ENCODE measurements at places on chromosomes 11 and 22.

- no peak for DNase-seq
Measured at GRCh38 chr22:24847490-24847889, 41.5 kb downstream of the SGSM1 start.

DNA sequence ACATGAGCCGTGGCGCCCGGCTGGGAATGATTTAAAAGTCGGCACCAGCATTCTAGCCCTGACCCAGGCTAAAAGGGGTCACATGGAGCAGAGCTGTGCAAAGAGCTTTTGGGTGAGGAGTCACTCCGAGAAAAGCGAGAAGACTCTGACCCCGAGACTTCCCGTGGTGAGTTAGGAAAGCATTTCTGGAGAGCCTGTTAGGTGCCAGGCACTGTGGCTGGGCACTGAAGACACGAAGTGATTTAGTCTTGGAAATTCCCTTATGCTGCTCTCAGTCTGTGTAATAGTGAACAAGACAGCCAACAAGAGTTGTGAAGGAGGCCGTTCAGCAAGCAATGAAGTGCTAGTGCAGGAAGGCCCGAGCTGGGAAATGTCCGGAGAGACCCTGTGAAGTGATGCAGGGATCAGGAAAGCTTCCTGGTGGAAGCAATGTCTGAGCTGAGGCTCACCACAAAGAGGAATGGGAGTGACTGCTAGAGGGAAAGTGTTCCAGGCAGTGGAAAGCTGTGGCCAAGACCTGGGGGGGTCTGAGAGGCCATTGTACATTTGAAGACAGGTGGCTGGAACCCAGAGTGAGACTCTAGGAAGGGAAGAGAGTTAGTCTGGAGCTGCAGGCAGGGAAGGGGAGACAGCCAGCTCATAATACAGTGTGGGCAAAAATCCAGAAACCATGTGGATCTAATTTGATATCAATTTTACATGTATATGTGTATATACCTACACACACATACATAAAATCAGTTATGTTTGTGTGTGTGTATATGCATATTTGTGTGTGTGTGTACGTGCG is 31.6 kb downstream of the MARK2 start:
- DNase-seq = no peak

GRCh38 chr22:20926243-20926642 is 9.0 kb downstream of the CRKL start:
- no peak for DNase-seq

GRCh38 chr11:43573873-43574272 is 106.7 kb upstream of the HSD17B12 start:
- DNase-seq = no peak

DNA sequence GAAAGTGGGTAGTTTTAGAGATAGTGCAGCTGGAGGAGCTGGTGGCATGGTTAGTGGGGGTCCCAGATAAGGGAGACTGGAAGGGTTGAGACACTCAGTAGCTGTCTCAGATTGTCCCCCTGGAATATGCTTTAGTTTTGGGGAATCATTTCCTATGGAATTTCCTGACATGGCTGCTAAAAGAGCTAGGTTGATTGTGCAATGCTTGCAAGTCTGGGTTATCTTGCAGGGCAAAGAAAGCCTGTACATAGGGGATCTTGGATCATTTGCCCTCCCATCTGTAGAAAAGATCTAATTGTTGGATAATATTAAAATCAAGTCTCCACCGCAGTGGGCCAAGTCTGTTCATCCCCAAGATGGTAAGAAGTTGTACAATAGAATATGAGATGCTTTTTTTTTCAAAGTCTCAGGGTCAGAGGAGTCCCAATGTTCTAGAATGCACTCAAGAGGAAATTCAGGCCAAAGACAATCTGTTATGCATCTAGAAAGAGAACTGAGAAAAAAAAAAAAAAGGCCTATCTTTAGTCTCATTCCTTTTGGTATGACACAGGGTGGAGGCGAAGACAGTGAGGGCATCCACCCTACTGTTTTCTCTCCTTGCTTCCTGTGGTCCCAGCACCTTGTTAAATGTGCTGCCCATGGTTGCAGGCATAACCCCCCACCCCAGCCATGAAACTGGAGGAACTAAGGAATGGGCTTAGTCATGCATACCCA is 20.2 kb downstream of the MS4A6E start:
- DNase-seq = no peak

DNA sequence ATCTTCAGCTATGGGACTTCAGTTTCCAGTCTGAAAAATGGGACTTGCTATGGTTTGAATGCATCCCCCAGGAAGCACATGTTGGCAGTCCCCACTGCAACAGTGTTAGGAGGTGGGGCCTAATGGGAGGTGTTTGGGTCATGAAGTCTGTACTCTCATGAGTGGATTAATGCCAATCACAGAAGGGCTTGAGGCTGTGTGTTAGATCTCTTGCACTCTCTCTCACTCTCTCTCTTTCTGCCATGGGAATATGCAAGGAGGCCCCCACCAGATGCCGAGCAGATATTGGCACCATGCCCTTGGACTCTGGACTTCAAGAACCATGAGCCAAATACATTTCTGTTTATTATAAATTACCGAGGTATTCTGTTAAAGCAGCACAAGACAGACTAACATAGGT is 7.8 kb upstream of the AP1B1 start:
- no peak for DNase-seq

GRCh38 chr11:106160494-106160893 is 83.0 kb downstream of the AASDHPPT start:
- DNase-seq = no peak

DNA sequence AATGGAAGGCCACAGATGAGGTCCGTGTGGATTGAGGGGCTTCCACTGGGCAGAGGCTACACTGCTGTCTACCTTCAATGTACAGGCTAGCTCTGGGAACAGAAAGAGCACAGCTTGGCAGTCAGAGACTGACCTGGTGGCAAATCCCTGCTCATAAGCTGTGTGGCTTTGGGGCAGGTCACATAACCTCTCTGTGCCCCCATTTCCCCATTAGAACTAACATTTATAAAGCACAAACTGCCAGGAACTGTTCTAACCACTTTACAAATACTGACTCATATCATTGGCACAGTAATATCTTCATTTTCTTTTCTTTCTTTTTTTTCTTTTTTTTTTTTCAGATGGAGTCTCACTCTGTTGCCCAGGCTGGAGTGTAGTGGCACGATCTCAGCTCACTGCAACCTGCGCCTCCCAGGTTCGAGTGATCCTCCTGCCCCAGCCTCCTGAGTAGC is 3.1 kb downstream of the FOSL1 start:
- DNase-seq = no peak

DNA sequence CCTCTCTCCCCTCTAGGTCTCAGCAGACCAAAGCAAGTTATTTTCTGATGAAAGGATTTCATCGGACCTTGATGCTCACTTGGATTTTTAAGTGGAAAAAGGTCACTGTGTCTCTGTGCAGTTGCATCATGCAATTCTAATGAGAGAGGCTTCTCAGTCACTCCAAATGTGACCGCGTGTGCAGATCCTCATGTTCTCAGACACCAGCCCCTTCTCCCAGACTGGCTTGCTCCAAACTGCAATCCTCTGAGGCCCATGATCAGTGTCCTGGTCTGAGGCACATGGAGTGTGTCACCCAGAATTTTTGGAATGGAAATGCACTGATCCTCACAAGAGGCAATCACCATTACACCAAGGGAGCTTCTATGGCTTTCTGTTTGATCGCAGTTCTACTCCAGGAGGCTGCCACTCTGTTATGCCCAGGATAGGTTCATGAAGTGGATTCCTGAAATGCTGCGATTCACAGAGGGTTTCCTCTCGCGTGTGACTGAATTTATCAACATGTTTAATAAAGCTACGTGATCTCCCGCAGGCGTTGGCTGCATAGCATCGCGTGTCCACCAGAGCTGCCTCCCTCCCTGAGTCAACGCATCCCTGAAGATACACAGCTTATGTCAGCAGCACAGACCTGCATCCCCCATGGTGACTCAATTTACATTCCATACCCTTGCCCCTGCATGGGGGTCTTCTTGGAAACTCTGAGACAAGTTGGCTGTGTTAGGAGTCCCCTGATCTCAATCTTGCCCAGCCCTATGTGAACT is 544.6 kb upstream of the B3GAT1 start:
- no peak for DNase-seq

GRCh38 chr11:18772211-18772610 is 19.4 kb downstream of the PTPN5 start:
- no peak for DNase-seq

DNA sequence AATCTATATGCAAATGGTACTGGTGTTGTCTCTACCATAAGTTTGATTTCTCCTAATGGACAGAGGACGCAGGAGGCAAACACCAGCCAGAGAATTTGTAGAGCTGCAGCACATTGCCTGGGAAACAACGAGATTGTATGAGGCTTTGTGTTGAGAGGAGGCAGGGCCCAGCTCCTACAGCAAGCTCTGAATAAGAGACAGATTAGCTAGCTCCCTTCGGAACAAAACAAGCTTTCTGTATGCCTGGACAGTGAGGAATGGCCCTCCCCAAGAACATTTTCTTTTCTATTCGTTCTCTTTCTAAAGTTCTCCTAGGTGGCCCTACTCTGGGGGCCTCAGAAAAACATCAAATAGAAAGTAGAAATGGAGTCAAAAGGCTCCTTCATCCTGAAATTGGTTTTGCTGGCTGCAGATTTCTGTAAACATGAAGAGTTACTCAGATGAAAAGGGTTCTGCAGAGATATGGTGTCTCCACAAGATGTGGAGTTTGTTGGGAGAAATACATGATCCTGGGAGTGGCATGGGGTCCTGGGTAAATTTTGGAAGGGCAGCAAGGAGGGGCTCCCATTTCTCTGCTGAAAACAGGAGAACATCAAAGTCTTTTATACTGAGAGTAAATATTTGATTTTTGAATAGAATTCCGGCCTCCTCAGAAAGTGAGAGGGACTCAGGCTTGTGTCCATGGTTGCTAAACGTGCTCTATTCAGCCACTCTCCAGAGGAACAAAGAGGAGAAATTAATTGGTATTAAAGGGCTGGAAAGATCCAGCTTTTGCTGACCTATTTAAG is 6.8 kb upstream of the HEPACAM start:
- no peak for DNase-seq

DNA sequence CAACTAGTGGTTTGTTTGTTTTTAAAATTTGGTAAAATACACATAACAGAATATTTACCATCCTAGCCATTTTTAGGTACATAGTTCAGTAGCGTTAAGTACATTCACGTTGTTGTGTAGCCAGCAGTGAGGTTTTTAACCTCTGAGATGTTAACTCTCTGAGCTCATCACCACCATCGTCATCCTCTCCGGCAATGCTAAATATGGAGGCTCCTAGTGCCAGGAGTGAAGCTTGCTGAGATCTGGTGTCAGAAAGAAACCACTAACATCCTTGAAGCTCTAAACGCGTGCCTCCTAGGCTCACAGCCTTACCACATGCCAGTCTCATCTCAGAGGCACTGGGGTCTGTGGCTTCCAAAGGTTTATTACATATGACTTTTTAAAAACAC is 330.2 kb upstream of the B3GAT1 start:
- no peak for DNase-seq

DNA sequence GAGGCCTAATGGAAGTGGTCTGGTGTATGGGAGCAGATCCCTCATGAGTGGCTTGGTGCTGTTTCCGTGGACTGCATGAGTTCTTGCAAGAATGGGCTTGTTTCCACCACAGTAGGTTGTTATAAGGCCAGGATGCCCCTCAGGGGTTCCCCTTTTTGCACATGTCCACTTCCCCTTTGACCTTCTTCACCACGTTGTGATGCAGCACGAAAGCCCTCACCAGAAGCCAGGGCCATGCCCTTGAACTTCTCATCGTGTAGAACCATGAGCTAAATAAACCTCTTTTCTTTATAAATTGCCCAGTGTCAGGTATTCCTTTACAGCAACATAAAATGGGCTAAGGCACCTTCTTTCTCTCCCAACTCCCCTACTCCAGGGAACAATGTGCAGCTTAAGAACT is 2.8 kb upstream of the NARS2 start:
- DNase-seq = no peak

DNA sequence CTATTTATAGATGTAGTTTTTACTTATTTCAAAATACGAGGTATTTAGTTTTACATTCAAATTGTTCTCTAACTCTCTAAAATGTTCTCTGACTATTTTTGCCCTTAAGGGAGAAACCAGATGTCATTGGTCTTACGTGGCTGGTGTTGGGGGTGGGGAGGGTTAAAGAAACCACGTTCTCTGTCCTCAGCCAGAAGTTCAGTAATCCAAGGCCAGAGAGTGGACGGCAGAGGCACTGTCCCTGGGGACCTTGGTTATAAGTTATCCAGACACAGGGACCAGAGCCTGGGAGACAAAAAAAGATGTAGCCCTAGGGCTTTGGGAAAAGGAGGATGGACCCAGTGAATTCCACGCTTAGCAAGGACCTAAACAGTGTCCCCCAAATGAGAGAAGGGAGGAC is 706 bp upstream of the OR51E1 start:
- DNase-seq = no peak

GRCh38 chr11:133718238-133718637 is 127.1 kb downstream of the SPATA19 start:
- DNase-seq = no peak

DNA sequence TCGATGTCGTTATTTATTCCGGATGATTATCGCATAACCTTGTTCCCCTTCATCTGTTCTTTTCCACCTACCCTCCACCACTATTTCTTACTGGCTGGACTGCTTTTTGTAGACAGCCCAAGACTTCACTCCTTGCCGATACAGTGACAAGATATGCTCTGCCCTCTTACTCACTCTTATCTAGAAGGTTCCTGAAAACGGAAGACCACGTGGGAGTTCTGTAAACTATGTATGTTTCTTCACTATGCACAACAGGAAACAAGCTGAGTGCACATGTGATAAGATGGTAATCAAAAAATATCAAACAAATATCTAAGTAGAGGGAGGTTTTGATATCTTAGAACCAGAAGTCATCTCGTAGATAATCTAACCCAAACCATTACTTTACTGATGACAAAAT is 122.9 kb upstream of the ARHGAP20 start:
- no peak for DNase-seq

All from Caki2 (cell line).